Activated CD8-positive, alpha-beta memory T cell treated with anti-CD3 and anti-CD28 coated beads, Interleukin-2, amount 10 ng/mL, durations not matched to agents 7 days and 5 days (primary cell): ENCODE measurements at places on chromosomes 2 and 18.

GRCh38 chr2:21916934-21917522, 793.3 kb downstream of the TDRD15 start:
- no peak for DNase-seq

DNA sequence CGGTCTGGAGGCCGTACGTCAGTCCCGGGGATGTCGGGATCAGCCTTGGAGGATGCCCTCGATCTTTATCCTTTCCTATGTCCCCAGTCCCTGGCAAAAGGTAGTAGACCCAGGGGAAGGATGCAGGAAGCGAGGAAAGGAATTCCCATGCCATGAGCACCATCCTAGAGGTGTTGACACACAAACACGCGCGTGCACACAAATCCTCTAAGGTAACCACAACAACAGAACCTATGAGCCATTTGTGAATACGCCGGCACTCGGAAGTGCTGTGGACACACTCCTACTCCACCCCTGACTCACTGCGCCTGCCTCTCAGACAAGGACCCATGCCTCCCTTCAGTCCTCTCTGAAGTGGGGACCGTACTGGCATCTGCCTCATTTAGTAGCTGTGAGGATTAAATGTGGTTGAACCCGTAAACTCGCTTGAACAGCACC, 11.3 kb upstream of the MLPH start:
- DNase-seq = no peak

DNA sequence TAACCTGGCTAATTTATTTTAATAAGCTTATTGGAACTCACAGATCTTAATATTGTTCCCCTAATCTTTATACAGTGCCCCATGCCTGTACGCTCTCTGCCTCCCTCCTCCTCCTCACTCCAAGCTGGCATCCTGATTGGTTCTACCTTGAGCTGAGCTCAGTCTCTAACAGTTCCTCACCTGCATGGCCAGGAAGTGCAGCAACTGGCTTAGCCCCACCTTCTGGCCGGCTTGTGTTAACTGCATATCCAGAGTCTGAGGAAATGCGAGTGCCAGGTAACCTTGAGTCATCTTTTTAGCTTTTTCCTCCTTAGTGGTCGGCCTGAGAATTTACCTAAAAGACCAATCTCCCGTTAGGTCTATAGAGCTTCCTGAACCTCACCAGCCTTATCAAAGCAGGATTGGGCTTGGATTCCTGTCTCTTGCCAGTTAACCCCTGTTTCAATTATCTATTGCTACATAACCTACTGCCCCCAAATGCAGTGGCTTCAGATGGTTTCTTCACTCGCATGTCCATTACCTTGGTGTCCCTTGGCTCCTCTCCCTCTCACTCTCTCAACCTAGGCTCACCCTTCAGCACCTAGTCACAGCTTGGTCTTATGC, 89.5 kb upstream of the STK39 start:
- DNase-seq = peak; percentile 55

- DNase-seq = no peak
Measured at GRCh38 chr18:37403100-37403781, 162.4 kb downstream of the CELF4 start.

- DNase-seq = no peak
Measured at GRCh38 chr2:45942237-45942738, 290.8 kb downstream of the PRKCE start.

- no peak for DNase-seq
Measured at GRCh38 chr18:74006143-74006542, 141.5 kb downstream of the FBXO15 start.

DNA sequence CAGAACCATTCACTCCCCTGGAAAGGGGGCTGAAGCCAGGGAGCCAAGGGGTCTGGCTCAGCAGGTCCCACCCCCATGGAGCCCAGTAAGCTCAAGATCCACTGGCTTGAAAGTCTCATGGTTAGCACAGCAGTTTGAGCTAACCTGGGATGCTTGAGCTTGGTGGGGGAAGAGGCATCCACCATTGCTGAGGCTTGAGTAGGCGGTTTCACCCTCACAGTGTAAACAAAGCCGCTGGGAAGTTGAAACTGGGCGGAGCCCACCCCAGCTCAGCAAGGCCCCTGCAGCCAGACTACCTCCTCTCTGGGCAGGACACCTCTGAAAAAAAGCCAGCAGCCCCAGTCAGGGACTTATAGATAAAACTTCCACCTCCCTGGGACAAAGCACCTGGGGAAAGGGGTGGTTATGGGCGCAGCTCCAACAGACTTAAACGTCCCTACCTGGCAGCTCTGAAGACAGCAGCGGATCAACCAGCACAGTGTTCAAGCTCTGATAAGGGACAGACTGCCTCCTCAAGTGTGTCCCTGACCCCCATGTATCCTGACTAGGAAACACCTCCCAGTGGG, 14.7 kb upstream of the TTC32 start:
- no peak for DNase-seq

DNA sequence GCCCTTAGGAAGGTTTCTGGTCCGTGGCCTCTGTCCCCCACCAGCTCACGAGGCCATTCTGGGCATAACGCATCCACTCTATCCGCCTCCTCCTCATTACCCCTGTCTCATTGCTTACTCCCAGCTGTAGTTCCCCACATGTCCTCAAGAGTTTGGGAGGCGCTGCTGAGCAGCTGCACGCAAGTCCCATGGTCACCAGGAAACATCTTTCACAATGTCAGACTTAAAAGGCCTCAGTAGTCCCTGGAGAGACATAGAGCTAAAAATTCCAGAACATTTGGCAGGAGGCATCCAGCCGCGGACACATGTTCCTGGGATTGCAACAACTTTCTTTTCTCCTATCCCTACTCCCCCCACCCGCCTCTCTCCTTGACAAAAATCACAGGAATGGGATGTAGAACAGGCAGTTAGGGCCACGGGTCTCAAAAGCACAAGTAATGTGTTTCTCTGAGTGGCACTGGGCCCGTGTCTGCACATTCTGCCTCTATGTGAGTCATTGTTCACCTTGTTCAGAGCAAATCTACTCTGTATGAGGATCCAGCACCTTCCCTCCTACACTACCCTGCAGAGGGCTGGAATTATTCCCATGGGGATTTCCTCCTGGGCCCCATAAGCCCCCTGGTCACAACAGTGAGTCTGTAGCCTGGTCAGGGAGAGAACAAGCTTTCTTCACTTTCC, 8.1 kb downstream of the LBH start:
- DNase-seq = peak; percentile 79

- no peak for DNase-seq
Measured at GRCh38 chr18:57995331-57995730, 48.7 kb upstream of the NEDD4L start.

GRCh38 chr2:73837847-73838585, 9.3 kb downstream of the STAMBP start:
- DNase-seq = no peak

DNA sequence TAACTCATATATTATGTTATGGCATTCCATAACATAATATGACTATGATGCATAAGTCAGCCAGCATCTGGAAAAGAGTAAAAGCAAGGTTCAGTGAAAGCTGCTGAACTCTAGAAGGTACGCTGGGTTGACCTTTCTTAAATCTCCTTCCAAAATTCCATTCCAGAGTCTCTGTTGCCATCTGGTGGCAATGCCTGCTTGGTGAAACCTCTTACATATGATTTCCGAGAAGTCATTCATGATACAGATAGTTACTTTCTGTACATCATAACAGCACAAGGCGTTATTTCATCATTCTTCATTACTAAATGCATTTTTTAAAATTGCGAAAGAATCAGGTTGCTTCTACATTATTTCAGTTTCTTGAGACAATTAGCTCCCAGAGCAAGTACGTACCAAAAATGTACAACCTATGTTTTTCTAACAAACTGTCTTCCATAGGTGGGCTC, 7.0 kb upstream of the EPG5 start:
- DNase-seq = peak; percentile 85

DNA sequence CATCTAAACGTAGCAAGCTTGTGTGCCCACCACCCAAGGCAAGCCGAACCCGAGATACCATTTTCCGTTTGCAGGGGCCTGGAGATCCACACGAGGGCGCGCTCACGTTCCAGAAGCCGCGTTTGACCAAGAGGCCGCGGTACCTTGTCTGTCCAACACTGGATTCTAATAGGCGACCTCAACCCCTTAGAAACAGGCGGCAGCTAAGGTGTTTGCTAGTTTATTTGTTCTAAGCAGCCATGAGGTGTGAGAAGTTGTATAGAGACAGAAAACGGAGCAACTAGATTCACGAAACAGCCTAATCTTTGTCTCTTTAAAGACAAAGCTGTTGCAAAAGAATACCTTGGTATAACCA, 4.2 kb downstream of the HOXD11 start:
- DNase-seq = no peak

GRCh38 chr2:119756837-119757236, 2.9 kb upstream of the PTPN4 start:
- DNase-seq = no peak

GRCh38 chr2:37318401-37318800, 6.2 kb downstream of the PRKD3 start:
- DNase-seq = no peak

DNA sequence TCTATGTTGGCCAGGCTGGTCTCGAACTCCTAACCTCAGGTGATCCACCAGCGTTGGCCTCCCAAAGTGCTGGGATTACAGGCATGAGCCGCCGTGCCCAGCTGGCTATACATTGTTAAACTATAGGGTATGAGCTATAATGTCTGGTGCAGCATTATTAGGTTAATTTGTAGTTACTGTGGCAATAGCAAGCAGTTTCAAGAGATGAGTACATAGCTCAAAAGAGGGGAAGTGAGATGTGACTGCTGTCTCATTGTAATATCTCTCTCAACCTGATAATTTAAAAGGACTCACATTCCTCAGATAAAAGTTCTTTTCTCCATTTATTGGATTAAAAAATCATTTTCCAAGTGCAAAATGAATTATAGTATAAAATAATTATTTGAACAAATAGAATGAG, 116.4 kb downstream of the INO80D start:
- DNase-seq = no peak

DNA sequence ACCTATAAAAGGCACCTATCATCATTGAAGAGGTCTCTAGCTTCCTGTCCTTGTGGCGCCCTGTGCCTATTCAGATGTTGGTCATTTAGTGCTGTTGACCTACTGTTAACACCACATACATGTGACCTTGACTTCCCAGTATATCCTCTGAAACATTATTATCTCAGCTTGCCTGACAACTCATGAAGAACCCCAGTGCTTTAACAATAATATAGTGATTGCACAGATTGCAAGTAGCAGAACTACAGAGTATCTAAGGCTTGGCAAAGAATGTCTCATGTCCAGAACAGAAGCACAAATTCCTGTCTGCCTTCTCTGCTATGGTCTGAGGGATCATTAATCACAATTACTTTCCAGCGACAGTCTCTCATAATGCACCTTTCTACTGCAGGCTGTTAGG, 165.3 kb downstream of the LCLAT1 start:
- no peak for DNase-seq

DNA sequence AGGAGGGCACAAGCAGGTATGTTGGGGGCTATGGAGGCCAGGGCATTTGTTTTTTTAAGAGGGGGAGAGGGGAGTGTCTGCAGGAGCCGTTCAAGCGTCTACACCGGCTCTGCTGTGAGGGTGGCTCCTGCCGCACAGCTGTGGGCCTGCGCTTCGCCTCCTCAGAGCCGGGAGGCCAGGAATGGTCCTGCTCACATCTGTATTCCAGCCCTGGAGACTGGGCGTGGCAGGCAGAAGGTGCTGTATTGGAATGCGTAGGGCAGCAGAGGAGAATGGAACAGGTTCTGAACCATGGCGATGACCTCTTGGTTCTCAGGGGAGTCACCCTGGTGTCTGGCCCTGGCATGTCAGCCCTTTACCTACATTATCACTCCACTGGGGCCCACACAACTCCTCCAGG, 26.8 kb upstream of the INHBB start:
- DNase-seq = no peak

DNA sequence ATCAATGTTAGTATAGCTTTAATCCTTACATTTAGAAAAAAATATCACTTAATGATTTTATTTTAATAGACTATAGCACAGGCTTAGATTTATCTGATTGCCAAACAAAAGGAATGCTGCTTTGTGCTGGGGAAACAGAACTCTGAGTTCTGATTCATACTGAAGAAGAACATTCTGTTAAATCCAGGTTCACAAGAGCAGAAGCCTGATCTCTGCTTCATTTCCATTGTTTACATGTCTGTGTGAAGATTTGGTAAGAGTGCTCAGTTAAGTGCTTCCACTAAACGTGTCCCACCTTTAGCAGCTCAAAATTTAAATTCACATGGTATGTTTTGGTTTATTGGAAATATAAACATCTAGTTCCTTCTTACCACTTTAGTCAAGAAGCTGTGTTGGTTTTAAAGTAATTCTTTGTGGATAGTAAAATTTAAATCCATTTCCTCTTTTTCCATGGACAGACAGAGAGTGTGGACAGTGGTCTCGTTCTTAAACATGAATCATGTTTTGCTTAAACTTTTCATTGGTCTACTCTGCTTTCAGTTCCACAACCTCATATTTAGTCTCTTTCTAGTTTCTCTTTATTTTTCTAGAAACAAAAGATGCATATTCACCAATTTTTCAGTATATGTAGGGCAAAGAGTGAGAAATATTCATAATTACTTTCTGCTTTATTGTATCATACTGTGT, 59.1 kb downstream of the NYAP2 start:
- no peak for DNase-seq

DNA sequence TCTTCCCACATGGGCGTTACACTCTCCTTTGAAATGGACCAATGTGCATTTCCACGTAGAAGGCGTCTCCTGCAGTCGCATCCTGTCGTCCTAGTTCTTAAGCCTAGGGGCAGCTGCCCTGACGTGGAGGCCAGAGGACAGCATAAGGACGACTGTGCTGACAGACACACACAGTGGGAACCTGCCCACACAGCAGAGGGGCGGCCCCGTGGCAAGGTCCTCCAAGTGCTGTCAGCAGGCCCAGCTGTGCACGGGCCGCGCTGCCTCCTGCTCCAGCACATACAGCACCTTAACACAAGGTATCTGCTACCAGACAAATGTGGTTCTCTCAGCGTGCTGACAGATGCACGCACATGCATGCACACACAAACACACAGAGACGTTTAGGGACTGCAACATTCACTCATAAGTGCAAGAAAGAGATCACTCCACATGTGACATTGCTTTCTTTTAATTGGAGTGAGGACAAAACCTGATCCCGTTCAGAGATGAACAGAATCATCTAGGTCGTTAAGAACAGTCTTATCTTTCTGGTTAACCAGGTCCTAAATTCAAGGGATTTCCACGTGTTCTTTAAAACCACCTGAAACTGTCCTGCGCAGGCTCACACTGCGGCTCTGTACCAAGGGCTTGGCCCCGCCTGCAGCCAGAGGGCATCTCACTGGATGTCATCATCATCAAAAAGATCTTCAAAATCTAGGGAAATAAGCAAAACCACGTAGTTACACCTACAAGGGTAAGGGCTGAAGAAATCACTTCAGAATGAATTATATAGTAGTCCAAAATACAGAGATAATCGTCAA, 5.5 kb downstream of the COPS9 start:
- DNase-seq = no peak

- DNase-seq = no peak
Measured at GRCh38 chr18:72197591-72197990, 346.6 kb downstream of the CBLN2 start.
